CD4-positive, alpha-beta T cell treated with Interleukin-4 for 1 hour (primary cell): ENCODE measurements at places on chromosomes 12 and 14.

DNA sequence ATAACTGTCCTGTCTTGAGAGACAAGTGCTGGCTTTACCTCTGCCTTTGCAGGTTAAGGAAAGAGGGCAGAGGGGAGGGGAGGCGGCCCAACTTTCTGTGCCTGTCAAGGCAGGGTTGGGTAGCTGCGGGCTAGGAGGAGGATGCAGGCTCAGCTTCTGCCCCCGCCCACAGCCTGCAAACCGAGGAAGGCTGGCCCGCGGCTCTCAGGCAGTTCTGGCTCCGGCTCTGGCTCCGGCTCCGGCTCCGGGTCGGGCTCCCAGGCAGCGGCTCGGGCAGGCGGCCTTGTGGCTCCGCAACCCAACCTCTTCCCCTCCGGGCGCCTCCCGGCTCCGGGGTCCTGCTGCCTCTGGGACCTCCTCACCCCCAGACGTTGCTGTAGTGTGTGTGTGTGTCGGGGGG is 92.9 kb downstream of the TMEM30B start:
- no peak for DNase-seq

GRCh38 chr14:75705014-75705413 is 44.0 kb downstream of the TTLL5 start:
- DNase-seq, result no peak

DNA sequence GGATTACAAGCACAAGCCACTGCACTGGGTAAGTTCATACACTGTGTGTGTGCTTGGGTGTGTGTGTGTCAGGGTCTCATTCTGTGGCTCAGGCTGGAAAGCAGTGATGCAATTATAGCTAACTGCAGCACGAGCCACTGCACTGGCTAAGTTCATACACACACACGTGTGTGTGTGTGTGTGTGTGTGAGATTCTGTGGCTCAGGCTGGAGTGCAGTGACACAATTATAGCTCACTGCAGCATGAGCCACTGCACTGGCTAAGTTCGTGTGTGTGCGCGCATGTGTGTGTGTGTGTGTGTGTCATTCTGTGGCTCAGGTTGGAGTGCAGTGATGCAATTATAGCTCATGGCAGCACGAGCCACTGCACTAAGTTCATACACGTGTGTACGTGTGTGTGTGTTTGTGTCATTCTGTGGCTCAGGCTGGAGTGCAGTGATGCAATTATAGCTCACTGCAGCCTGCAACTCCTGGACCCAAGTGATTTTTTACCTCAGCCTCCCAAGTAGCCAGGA is 85.4 kb downstream of the HECTD1 start:
- DNase-seq, result no peak

GRCh38 chr12:1523046-1523445 is 71.3 kb downstream of the FBXL14 start:
- no peak for DNase-seq

DNA sequence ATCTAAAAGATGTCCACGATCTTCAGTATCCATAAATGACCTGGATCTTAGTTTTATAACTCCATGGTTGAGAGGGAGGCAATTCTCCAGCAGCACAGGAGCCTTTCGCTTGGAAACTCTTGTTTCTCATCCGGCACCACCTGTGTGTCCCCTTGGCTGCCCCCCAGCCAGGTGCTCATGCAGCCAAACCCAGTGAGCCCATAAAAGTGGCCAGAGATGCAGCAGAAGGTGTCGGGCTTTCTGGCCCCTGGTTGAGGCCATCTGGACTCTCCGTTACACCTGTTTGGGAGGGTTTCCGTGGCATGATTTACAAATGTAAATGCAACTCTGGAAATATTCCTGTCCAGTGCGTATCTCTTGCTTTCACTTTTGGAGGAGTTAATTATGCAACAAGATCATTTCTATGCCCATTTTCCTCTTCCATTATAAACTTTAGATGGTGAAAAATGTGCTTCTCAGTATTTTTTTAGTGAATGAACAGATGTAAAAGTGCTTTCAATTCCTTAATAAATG is 291.1 kb downstream of the DIO2 start:
- no peak for DNase-seq

DNA sequence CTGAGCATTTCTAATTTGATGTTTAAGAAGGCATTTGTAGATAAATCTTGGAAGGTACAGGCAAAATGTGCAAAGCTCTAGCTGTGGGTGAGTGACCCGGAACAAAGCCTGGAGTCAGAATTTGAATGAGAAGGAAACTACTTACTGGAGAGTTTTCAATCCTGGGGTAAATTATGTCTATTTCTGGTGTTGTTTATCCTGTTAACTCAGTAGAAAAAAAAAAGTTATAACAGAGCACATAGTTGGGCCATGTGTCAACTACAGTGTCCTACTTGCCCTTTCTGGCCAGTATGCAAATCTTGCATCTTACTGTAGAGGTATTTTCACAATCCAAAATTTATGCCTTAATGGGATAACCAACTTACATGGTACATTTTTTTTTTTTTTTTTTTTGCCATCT is 182.3 kb downstream of the SYNE2 start:
- no peak for DNase-seq

DNA sequence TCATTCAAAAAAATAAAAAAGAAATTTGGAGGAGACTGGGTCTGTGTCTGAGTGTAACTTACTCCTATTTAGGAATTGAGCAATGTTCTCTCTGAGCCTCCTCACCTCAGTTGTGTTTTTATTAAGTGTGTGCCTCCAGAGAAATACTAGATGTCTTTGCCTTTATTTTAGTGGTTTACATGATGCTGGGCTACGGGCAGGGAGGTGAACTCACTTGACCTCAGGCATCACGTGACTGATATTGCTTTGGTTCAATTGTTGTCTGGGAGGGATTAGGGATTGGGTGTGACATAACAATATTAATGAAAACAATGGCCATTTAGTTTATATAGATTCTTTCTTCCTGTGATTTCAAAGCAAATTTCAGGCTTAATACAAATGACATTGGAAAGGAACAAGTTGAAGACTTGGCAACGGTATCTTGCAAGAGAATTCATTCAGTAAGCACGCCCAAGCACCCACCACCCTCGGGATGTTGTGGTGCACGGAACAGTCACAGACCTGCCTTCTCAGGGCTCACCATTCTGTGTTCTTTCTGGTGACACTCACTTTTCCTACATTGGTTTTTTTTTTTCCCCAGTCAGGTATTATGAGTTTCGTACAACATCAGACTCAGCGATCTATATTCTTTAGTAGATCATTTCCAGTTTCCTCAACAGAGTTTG is 77.5 kb downstream of the BMP4 start:
- no peak for DNase-seq

DNA sequence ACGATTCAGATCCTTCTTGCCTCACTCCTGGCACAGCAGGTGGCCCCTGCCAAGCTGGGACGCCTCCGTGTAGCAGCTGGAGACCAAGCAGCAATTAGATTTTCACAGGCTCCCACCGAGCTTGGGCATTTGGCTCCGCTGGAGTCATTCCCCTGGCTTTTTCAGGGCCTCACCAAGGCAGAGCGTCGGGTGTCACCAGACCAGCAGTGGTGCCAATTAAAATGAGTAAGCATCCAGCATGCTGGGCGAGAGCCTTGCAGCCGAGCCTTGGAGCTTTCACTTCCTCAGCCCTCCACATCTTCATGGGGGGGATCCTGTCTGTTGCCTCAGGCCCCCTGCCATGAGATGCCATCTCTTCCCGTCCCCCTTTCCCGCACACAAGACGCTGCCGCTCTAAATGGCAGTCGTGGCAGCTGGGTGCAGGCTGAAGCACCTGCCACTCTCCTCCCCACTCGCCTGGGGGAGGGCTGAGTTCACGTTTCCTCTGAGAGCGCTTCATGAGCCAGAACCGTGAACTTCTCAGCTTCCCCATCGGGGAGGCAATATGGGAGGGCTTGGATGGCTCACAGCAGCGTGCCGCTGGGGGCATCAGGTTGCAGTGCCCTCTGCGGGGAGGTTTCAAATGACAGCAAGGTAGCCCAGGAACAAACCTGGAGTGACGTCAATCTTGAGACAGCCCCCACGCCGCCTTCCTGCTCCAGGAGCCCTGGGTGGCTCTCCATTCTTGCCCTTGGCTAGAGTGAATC is 11.7 kb downstream of the TPCN1 start:
- DNase-seq, result peak; percentile 71

DNA sequence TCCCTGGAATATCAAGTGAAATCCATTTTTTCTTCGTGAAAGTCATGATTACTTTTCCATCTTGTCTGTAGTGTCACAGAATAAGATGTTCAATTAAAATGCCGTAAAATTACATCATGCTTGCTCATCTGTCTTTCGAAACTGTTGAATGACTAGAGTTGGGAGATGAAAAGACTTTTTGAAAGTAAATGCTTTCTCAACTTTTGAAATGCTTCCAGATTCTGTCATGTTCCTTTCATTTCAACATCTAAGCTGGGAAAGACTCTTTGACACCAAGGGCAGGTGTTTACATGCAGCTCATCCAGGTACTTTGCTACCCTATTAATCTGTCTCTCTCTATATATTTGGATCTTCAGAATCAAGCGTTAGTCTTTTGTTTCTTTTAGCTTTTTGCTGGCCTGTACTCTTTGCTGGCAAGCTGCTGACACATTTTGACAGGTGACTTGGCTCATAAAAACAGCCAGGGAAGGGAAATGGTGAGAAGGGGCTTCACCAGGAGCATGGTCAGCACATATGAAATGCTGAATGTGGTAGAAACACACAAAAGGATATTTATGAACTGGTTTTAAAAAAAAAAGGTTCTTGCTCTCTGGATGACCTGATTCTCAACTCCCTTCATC is 77.0 kb upstream of the METAP2 start:
- no peak for DNase-seq
